Endothelial cell (in vitro differentiated cells): ENCODE measurements at places on chromosomes 12 and 14. TPM values are rescaled to one million over a fixed set of nuclear protein-coding genes. Genes with fewer than 3 reads are reported as not detected.

Gene PLCZ1
- total RNA-seq = not detected

Gene PLEKHD1
- 0.80 TPM for total RNA-seq

Gene ARHGAP9
- total RNA-seq = 65.4 TPM

Gene PSMC6
- total RNA-seq = 75.7 TPM

Gene CCDC91
- 12.3 TPM for total RNA-seq

Gene ZNF10
- total RNA-seq = 12.2 TPM

DNA sequence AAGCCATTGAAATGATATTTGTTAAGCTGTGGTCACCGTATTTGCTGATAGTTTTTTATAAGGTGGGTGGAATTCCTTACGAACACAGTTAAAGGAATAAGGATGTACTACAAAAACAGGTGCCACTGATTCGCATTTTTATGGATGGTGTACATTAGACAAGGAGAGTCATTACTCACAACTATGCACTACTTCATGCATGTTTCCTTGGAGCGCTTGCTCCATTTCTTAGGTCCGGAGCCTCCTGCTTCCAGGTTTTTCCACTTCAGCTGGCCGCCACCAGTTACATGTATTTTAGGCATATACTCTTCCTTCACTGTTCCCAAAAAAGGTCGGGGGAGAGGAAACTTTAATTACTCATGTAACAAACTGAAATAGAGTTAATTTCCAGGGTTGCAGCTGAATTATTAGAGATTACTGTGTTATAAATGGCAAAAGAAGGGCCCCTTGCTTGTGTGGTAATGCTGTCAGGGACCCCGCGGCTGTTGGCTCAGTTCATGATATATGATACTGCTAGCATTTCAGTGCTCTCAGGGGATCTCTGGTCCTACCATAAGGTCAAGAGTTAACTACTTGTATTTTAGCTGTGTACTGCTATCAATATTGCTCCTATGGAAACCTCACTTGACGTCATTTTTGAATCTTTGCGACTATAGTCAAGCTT lies 454.7 kb downstream of the NPAS3 start:
- no peaks in the 10 kb centered on the region for H3K4me1 ChIP-seq
- no peak overlapping the region for H3K4me3 ChIP-seq
- H3K27me3 ChIP-seq = peaks cover 1% of the 10 kb centered on the region
- no peaks in the 10 kb centered on the region for H3K36me3 ChIP-seq
- DNase-seq = no peak
- H3K27ac ChIP-seq = no peak overlapping the region

DNA sequence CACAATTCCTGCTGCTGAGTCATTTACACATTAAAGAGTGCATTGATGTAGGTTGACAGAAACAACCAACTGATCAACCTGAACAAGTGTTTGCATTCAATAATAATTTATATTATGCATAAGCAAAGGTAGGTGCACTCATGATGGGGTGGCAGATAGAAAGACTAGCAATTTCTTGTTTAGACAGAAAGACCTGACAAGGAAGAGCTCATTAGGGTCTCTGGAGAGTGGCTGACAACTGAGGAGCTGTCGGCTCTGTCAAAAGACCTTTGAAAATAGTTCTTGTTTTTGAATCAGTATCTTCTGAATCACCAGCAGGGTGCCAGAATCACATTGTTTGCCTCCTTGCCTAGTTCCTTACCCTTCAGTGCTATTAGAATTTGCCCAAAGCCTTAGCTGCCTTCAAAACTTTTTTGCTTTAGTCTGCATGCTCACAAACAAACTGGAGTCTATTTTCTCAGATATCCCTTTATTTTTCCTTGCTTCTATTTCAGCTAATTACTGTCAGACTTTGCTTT lies 234.7 kb downstream of the BTG1 start:
- H3K36me3 ChIP-seq = no peaks in the 10 kb centered on the region
- DNase-seq = no peak
- no peaks in the 10 kb centered on the region for H3K27me3 ChIP-seq
- no peak overlapping the region for H3K4me3 ChIP-seq
- H3K27ac ChIP-seq = no peak overlapping the region

DNA sequence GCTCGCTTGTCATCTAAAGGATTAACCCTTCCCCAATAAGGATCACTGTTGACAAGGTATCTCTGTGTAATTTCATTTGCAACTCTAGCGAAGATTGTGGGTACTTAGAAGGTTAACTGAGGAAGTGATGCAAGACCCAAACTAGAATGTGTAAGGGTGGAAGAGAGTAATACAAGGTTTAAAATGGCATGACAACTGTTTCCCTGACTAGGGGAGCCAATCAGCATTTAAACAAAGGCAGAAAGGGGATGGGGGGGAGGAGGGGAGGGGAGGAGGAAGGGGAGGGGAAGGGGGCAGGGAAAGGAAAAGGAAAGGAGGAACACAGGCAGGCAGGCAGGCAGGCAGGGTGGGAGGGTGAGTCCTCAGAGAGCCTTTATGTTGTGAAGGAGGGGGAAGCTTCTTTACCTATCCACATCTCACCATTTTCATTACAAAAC lies 31.1 kb downstream of the NRDE2 start:
- peaks cover 29% of the 10 kb centered on the region for H3K36me3 ChIP-seq
- no peak for DNase-seq
- peaks cover 7% of the 10 kb centered on the region for H3K27me3 ChIP-seq
- no peak overlapping the region for H3K4me3 ChIP-seq
- H3K27ac ChIP-seq = peak overlapping the region; percentile 80

- DNase-seq = no peak
- H3K4me3 ChIP-seq = no peak overlapping the region
- no peaks in the 10 kb centered on the region for H3K27me3 ChIP-seq
- H3K36me3 ChIP-seq = no peaks in the 10 kb centered on the region
- H3K27ac ChIP-seq = no peak overlapping the region
These were observed 58.5 kb downstream of the SLC4A8 start for GRCh38 chr12:51482929-51483697.

DNA sequence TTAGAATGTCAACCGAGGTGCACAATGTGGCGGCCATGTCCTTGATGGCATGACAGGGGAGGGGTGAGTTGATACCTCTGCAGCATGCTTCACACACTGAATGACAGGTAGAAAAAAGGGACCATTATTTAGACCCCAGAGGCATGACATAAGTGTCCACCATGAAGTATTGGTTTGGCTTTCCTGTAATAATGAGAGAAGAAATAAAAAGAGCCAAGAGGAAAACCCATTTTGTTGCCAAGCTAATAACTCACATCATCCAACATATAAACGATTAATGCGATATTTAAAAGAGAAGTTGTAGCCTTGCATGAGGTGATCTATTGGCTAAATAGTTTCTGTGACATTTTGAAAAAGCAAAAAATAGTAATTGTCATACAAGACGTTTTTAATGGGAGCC lies 343.4 kb downstream of the LRIG3 start:
- H3K27ac ChIP-seq = no peak overlapping the region
- DNase-seq = no peak
- no peak overlapping the region for H3K4me3 ChIP-seq
- peaks cover 1% of the 10 kb centered on the region for H3K27me3 ChIP-seq
- no peaks in the 10 kb centered on the region for H3K36me3 ChIP-seq

DNA sequence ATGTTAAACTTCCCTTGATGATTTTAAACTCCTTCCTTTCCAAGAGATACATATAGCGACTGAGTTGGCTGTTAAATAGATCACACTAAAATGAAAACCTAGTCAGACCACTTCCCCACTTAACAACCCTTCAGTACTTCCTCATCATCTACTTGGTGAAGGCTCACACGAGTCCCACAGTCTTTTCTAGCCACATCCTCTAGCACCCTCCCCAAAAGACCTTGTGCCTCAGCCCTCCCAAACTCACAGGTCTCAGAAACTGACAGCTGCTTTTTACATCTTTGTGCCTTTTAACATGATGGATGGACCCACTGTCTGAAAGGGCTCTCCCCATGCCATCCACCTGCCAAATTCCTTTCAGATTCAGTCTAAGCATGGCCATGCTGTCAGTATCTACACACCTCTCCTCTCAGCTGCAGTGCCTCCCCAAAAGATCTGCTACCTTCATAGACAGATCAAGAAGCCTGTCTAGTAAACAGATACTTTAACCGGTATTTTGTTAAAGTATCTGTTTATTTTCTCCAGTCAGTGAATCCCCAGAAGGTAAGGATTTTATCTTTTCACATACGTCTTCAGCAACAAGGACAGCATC lies 65.1 kb upstream of the GPHB5 start:
- no peak overlapping the region for H3K27ac ChIP-seq
- no peak overlapping the region for H3K4me3 ChIP-seq
- peaks cover 28% of the 10 kb centered on the region for H3K36me3 ChIP-seq
- DNase-seq = no peak
- no peaks in the 10 kb centered on the region for H3K4me1 ChIP-seq

DNA sequence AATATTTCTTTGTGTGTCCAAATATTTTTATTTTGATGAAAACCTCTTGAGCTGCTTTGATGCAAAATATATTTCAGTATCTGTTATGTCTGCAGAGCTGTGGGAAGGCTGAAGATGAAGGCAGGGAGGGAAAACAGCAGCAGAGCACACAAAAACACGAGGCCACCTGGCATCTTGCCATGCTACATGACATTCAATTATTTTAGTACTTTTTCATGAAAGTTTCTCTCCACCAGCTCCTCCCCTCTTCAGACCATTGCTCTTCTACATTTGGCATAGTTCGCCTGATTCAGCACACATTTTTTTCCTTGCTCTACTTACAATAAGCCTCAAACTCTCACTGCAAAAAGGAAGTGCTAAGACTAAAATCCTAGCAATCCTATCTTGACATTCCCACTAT lies 4.6 kb upstream of the ALX1 start:
- no peak overlapping the region for H3K4me3 ChIP-seq
- no peak for DNase-seq
- peaks cover 23% of the 10 kb centered on the region for H3K27me3 ChIP-seq
- no peaks in the 10 kb centered on the region for H3K36me3 ChIP-seq
- no peak overlapping the region for H3K27ac ChIP-seq
- peaks cover 22% of the 10 kb centered on the region for H3K4me1 ChIP-seq

DNA sequence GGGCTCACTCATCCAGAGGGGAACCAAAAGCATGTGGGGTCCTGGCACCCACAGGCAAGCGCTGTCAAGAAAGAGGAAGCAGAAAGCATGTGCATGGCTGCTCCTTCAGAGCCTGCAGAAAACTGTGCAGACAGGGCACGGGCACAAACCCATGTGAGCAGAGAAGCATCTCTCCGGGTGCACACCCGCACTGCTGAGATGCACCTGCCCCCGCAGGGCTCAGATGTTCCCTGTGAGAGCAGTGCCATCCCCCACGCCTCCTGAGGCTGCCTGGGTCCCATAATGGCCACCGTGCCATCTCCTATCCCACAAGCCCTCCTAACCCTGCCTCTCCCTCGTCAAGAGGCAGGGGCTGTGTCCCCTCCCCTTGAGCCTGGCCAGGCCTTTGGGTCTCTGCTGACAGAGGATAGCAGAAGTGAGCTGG lies 32.3 kb upstream of the INF2 start:
- no peak overlapping the region for H3K4me3 ChIP-seq
- no peak overlapping the region for H3K27ac ChIP-seq
- H3K27me3 ChIP-seq = peaks cover 20% of the 10 kb centered on the region
- peaks cover 35% of the 10 kb centered on the region for H3K36me3 ChIP-seq

DNA sequence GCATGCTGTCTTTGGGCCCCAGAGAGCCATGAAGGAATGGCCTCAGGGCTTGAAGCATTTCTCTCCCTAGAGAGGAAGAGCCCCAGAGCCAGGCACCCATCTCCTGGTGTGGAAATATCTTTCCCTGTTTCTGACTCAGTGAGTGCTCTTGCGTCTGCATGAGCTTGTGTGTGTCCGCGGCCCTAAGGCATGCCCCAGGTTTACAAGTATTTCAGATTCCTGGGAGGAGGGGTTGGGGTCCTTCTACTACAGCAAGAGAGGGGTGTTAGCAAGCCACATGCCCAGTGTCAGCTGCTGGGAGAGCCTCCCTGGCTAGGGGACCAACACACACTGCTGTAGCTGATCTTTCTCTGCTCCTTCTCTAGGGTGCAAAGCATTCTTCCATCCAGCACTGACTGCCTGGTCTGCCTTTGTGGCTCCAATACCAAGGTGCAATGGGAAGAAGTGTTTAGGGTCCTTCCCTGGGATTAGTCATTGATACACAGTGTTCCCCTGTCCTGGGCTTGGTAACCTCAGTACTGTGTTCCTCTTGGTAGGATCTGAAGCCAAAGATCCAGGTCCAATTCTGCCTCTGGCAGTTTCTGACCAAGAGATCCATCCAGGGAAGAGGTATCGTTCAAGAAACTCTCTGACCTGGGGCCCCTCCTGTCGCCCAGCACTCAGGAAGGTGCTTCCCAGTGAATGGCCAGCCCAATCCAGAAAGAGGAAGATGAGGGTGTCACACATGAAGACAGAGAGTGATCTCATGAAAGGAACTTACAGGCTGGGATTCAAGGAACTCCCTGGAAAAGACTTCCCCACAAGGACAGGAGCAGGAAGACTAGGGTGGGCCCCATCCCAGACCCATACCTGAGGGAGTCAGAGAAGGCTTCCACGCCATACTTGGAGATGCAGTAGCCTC lies 3.1 kb downstream of the RDH16 start:
- no peak overlapping the region for H3K4me3 ChIP-seq
- DNase-seq = no peak
- no peak overlapping the region for H3K27ac ChIP-seq
- H3K27me3 ChIP-seq = peaks cover 8% of the 10 kb centered on the region
- H3K4me1 ChIP-seq = peaks cover 11% of the 10 kb centered on the region

GRCh38 chr12:74408601-74409166 lies 129.0 kb upstream of the ATXN7L3B start:
- H3K4me3 ChIP-seq = no peak overlapping the region
- DNase-seq = no peak
- no peak overlapping the region for H3K27ac ChIP-seq
- H3K27me3 ChIP-seq = no peaks in the 10 kb centered on the region
- peaks cover 7% of the 10 kb centered on the region for H3K4me1 ChIP-seq

DNA sequence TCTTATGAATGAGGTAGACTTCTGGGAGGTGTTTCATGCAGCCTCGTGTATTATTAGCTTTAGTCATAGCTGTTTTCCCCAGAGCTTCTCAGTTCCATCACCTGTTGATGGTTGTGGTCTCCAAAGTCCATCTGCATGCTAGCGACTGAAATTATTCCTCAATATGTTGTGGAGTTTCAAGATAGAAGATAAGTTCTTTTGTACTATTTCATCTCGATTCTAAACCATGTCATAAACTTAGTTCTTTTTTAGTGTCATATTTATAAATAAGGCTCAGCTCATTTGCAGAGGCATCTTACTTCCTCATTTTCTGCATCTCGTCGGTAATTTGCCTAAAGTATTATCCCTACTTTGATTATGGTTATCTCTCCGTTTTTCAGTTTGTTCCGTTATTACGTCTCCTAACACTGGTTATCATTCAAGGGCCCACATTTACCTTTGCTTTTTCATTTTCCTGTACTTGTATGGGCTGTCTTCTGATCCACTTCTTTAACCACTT lies 119.1 kb downstream of the ITPR2 start:
- peaks cover 2% of the 10 kb centered on the region for H3K27me3 ChIP-seq
- H3K4me3 ChIP-seq = no peak overlapping the region
- H3K36me3 ChIP-seq = peaks cover 9% of the 10 kb centered on the region
- H3K4me1 ChIP-seq = peaks cover 4% of the 10 kb centered on the region
- H3K27ac ChIP-seq = no peak overlapping the region
